ENCODE measurements at places on chromosomes 7 and 10.

DNA sequence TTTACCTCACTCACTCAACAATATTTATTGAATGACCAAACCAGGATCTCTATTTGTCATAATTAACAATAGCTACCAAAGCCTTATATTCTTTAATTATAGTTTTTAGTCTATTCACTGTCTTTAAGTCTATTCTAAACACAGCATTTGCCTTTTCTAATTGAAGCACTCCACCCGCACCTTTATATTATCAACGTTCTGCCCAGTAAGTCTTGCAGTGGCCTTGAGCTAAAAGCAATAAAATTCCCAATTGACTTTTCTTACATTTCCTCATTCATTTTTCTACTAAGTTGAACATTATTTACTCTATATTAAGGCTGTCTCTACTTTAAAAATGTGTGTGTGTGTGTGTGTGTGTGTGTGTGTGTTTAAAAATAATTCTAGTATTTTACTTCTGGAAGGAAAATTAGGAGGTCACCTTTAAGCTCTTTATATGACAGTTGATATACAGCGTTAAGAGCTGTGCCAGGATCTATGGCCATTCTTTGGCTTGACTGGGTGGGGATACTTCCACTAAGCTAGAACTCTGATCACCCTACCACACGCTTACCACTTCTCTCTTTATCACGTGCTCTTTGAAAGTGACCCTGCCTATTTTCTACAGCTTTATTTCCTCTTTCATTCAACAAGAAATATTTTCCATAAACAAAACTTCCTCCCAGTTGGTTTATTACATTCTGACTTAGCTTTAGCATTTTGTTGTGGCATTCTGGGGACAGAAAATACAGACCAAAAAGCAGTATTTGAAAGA is 8.8 kb downstream of the PAPSS2 start:
- no peak for DNase-seq

DNA sequence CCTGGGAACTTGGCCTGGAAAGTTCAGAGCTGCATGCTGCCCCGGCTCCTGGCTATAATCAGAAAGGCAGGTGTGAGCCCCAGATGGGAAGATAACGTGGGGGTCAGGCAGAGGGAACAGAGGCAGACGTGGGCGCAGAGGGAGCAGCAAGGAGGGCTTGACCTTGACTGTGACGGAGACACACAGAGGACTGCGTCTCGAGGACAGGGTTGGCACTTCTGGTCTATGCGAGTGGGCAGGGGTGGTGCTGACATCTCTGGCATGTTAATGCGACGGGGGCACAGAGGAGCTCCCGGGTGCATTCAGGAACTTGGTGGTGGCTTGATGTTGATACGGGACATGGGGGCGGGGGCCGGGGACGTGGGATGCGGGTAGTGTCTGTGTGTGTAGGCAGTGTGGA is 232.1 kb upstream of the GRB10 start:
- no peak for DNase-seq

DNA sequence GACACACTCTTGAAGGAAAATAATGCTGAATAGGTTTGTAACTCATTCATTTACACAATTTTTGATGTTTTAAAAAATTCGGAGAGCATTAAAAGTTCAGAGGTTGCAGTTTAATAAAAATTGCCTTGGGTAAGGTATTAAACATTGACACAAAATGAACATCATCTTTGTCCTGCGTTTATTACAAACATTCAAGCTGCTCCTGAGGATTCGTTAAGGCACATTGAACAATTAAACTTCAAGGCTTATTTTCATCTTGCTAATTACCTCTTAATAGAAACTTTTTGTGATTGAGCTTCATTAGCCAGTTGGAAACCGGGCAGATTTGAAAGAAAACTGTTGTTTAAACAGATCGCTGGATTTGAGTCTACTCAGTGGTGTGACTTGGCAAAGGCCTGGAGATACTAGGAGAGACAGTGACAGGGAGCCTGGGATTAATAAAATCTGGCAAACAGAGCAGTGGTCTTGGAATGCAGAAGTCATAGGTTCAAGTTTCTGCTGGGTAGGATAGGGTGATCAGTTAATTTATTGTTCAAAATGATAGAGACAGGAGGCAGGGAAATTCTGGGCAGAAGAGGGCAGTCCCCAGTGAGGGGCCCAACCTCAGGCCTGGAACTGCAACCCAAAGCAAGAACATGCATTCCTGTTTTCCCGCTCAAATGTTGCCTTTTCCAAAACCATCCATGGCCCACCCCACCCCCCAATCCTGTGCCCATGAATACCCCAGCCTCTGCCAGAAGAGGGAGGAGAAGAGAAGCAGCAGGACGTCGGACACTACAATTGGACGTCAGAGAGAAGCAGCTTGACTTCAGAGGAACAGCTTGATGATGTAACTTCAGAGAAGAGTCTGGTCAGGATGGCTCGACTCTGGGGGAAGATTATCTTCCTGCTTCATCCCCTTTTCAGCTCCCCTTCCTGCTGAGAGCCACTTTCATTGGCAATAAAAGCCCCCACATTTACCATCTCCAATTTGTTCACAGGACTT is 43.5 kb upstream of the SLC35G1 start:
- no peak for DNase-seq

DNA sequence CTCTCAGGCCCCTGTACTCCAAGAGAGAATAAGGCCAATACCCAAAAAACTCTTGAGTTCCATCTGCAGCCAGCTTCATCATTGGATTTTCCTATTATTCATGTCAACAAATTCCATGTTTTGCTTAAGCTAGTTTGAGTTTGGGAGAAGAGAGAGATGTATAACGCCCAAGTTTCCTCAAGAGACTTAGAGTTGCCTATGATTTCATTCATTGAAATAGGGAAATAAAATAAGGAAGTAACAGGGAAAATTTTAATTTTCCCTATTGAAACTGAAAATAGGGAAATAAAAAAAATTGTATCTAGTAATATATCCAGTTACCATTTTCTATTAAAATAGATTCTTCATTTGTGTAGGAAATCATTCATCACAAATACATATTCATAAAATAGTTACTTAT is 66.5 kb upstream of the SVIL start:
- DNase-seq: no peak

- no peak for DNase-seq
These were observed 46.3 kb upstream of the RNF216 start for GRCh38 chr7:5827755-5828154.

GRCh38 chr10:132847416-132847777 is 61.5 kb upstream of the NKX6-2 start:
- DNase-seq: no peak

- no peak for DNase-seq
These were observed 598.0 kb downstream of the PTPRN2 start for GRCh38 chr7:157989589-157989988.

GRCh38 chr7:23357190-23358093 is 58.3 kb downstream of the MALSU1 start:
- DNase-seq: no peak

DNA sequence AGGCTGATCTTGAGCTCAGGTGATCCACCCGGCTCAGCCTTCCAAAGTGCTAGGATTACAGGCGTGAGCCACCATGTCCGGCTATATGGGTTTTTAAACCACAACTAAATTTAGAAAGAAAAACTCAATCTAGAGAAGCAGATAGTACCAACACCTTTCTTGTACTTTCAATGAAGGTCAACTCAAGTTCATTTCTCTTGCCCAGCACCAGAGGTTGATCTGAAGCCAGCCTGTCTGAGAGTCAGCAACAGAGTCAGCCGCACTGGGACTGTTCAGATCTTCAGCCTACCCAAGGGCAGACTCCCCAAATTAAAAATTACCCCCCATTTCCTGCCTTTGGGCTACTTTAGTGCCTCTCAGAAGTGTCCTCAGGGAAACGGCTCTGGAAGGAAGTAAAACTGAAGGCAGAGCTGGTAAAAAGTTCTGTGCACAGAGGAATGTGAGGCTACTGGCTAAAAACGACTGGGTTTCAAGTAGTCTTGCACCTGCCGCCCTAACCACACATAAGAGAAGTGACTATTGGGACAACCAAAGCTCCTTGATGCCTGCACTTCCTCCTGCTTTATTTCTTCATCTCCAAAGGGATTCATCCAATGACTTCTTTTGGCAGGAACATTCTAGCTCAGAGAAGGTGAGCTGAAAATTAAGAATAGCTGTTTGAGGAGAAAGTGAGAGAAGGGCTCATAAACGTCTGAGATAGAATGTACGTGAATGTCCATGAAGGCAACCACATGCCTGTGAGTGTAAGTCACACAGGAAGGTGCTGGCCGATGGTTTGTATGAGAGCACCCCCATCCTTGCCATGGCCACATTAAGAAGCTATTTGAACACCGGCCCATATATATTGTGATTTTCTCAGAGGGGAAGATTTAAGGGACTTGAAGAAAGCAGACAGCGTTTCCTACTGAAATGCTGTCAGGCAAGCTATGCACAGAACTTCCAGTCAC is 142.4 kb upstream of the PRR15 start:
- DNase-seq: no peak

- DNase-seq: no peak
These were observed 19.2 kb upstream of the PLEKHS1 start for GRCh38 chr10:113732160-113732881.

GRCh38 chr7:121395494-121395960 is 581 bp downstream of the FAM3C start:
- peak; percentile 31 for DNase-seq

DNA sequence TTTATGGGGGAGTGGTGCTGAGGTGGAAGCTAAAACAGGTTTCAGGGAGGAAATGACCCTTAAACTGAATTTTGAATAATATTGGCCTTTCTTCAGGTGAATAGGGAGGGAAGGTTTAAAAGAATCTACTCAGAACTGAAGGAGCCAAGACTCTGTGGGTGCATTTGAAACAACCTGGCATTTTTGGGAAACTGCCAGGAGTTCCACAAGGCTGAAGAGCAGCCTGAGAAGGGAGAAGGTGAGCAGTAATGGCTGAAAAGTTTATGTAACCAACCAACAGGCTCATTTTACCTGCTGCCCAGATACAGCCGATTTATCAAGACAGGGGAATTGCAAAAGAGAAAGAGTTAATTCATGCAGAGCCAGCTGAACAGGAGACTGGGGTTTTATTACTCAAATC is 4.0 kb upstream of the PANK1 start:
- peak; percentile 24 for DNase-seq

GRCh38 chr10:121205625-121206024 is 354.5 kb downstream of the WDR11 start:
- DNase-seq: no peak

GRCh38 chr10:31062856-31063255 is 31.2 kb upstream of the ZNF438 start:
- DNase-seq: no peak

DNA sequence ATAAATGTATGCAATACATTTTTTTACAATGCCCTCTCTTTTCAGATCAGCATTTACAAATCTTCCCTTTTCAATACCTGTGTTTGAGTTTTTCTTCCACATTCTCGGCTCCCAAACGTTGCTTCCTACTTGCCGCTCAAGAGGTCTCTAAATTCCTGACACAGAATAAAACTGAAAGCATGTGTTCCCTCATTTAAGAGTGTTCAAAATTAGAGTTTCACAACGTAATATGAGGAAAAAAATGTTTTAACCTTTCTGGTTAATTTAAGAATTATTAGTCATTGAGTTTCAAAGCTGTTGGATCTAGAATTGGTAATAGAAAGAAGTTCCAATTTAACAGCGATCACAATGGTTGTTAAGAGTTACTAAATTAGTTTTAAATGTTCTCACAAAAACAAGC is 100.4 kb downstream of the ARID5B start:
- no peak for DNase-seq

DNA sequence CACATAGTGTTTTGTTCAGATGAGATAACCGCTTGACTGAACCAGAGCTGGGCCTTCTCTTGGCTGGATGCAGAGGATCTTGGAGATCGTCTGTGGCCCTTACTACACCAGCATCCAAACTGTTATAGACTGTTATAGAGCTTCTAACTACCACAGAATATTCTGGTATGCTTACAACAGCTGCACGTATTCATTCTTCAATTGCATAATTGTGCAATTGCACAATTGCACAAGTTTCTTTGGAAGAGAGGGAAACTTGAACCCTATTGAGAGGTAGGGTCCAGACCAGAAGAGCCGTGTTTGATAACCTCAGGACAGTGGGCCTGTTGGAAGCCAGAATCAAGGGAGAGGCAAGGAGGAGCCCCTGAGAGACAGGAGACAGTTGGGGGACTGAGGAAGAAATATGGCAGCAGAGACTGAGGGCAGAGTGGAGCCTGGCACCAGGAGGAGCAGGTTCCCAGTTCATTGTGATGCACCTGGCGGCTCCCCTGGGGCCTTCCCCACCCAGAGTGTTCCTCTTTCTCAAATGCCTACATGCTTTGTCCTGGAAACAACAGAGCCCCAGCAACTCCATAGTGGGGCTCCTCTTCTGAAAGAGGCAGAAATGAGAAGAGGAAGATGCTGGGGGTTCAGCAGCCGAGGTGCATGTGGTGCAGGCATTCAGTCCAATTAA is 64.1 kb downstream of the PTPRZ1 start:
- DNase-seq: no peak

DNA sequence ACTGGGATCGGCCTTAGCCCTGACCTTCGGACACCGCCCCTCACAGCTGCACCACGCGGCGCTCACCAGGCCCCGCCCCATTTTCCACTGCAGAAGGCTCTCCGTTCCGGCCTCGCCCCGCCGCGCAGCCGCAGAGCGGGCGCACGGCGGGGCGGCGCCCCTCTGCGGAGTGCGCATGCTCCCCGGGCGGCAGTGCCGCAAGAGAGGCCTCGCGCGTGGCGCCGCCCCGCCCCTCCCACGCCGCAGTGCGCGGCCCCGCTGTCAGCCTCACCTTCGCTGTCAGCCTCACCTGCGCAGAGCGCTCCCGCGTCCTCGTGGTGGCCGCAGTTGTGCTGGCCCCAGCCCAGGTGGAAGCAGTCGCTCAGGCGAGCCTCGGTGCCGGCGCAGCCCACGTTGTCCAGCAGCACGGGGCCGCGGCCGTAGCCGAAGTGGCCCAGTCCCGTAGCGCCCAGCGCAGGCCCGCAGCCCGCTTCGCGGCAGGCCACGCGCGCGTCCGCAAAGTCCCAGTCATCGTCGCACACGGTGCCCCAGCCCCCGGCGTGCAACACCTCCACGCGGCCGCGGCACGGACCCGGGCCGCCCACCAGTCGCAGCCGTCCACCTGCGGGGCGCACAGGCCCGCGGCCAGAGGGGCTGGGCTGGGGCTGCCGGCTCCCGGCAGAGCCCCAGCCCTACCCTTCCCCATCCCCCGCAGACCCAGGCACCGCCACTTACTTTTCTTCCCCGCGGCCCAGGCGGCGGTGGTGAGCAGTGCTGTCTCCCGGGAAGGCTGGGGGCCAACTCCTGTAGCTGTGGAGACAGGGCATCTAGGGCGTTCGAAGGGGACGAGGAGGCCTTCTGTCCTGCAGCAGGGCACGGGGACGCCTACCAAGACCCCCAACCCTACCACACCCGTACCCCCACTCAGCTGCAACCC is 16.1 kb downstream of the SSC4D start:
- peak; percentile 85 for DNase-seq

DNA sequence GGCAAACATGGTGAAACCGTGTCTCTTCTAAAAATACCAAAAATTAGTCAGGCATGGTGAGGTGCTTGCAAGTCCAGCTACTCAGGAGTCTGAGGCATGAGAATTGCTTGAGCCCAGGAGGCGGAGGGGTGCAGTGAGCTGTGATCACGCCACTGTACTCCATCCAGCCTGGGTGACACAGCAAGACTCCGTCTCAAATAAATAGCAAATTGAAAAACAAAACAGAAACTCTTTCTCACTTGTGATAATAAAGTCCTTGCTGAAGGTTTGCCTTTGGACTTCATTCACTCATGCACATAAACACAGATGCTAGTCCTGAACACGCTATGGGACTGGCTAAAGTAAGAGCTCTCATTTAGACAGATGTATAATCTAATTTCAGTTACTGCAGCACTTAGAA is 37.6 kb downstream of the ANK3 start:
- DNase-seq: no peak

- DNase-seq: no peak
These were observed 70.6 kb downstream of the KMT2E start for GRCh38 chr7:105084581-105084980.
